ENCODE measurements at places on chromosomes 2 and 18.

GRCh38 chr18:33606621-33607020 lies 28.6 kb downstream of the ASXL3 start:
- no peak for DNase-seq

DNA sequence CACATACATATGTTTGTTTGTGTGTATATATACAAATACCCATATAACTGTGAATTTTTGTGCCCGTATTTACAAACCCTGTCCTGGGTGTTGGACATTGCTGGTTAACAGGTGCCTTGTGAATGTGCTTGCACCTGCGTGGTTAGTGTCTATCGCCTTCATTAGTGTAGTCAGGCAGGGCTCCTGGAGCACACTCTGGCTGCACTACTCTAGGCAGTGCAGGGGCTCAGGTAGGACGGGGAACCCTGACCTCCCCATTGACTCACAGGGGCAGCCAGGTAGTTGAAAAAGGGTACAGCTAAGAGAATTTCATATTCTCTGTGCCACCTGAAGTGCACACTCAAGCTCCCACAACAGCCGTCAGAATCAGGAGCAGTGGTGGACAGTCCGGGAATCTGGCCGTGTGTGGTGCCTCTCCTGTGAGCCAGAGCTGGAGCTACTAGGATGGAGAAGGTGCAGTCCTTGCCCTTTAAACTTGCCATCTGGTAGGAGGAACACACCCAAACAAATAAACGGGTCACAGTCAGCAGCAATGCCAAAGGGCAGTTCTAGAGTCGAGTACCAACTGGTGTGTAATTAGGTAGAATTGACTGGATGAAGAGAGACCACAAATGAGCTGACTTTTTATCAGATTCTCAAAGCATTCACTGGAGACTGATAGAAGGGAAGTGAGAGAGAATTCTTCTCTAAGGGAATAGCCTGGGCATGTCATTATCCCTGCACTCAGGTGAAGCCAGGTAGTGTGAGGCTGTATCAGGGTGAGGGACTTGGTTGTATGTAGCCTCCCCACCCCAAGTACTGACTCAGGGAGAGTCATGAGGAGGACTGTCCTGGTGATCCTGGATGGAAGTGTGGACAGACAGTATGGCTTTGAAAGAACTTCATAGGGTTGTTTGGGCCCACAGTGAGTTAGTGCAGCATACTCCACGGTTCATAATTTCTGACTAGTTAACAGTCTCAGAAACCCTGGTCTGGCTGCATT lies 44.1 kb downstream of the FARP2 start:
- no peak for DNase-seq

- no peak for DNase-seq
Observed at GRCh38 chr18:45771587-45772480, 47.9 kb downstream of the SLC14A1 start.

DNA sequence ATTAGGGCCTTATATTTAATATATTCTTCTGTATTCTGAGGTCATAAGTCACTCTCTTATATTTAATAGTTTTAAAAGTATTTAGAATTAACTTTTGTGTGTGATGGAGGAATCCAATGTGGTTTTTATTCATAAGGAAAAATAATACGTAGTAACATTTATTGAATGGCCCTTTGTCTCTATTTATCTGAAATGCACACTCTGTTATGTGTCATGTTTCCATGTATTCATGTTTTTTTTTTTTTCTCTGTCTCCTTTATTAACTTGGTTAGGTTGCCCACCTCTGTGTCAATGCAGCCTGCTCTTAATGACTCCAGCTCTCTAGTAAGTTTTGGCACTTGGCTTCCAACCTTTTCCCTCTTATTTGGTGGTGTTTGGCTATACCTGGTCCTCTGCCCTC lies 33.8 kb downstream of the RNF144A start:
- no peak for DNase-seq

GRCh38 chr2:53715568-53715967 lies 52.0 kb upstream of the CHAC2 start:
- no peak for DNase-seq

DNA sequence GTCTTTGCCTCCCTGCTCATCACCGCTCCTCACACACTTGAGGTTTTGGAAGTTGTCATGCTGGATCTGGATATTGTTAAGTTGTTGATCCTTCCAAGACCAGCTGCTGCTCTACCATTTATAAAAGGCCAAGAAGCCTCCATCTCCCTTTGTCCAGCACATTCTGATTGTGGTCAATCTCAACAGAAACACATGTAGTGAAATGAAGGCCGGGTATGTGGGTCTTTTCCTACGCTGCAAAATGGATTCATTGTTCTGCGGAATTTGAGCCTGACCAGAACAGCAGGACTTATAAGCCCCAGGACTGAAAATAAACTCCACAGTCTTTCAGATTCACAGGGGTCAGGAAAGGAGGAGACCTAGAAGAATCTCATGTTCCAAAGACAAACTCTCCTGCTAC lies 238.4 kb downstream of the CMPK2 start:
- DNase-seq: no peak

DNA sequence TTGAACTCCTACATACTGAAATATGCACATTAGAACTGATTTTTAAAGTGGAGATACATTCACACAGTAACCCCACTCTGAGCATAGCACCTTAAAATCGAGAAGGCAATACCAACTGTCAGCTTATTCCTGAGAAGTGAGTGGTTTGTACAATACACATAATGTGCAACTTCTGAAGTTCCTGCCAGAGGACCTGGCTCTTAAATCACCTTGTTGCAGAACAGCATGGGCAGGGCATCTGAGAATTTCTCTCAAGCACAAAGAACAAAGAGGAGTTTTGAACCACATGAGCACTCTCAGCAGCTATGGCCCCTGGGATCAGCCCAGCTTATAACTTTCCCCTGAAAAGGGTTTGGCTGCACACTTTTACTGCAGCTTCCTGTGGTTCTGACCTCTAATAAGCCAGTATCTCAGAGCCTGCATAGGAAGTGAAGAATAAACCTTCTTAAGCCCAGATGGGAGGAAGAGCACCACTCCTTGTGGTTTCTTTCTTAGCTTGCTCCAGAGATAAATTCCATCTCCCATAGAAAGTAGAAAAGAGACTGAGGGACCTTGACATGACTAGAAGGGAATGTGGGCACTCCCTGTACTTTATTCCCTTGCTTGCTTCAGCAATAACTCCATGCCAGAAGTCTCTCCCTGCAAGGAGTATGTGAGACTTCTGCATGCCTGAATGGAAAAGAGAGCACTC lies 862.3 kb downstream of the SUCLG1 start:
- DNase-seq: no peak

GRCh38 chr2:200308546-200309295 lies 2.2 kb downstream of the SPATS2L start:
- DNase-seq: no peak

GRCh38 chr18:22930089-22930713 lies 2.9 kb upstream of the RBBP8 start:
- peak; percentile 62 for DNase-seq

DNA sequence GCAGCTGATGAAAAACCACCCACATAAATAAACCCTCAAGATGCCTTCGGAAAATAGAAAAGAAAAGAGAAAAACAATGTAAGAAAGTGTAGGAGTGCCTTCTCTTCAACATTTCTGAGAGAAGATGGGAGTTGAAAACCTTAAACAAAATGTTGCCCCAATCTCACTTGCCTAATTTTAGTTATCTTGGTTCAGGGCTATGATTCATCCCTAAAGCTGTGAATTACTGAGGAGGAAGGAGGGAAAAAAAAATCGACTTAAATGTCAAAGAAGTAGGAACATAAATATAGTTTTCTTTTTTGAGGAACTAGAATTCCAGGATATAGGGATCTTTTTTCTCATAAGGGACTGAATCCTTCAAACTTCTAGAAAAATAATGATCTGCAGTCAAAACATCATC lies 360.3 kb downstream of the TGIF1 start:
- no peak for DNase-seq

DNA sequence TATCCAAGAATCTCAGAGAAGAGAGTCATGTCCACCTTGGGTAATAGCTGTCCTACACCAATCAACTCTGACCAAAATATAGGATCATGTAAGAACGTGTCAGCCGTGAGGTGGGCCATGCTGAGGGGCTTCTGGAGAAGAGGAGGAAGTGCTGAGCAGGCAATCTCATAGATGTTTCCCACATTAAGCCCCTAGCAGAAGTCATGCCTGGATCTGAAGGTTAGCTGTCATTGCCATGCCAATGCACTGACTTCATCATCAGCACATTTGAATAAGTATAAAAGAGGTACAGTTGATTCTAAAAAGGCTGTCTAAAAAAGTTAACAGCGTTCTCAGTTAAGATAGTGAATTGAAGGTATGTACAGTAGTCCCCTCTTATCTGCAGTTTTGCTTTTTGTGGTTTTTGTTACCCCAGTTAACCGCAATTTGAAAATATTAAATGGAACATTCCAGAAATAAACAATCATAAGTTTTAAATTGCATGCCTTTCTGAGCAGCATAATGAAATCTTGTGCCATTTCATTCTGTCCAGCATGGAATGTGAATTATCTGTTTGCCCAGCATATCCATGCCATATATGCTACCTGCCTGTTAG lies 67.2 kb upstream of the TMEM17 start:
- DNase-seq: no peak

DNA sequence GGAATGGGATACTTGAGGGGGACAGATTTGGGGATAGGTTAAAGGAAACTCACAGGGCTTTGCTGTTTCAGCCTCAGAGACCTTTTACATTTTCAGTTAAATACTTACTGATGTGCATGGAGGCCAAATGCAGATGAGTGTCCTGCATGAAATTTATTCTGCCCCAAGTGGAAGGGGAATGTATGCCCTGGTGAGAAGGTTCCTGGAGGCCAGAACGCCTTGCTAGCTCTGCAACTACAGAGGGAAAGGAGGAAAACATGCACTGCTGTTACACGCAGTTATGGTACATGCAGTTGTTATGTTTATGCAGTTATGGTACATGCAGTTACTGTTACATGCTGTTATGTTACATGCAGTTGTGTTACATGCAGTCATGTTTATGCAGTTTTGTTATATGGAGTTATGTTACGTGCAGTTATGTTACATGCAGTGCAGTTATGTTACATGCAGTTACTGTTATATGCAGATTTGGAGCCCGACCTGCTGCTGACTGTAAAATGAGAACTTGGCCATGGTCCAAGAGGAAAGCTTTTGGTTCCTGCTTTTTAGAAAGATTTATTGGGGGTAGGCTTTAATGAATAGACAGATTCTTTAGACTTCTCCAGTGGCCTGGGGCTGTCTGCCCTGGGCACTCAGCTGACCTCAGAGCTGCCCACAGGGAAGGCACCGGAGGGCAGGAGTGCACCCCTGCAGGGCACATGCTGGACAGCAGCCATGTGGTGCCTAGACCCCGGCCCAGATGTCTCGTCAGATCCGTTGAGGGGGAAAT lies 84.1 kb downstream of the LDLRAD4 start:
- DNase-seq: no peak

GRCh38 chr2:61328707-61329251 lies 142.1 kb downstream of the USP34 start:
- DNase-seq: no peak

- DNase-seq: no peak
Observed at GRCh38 chr18:36217348-36217747, 30.1 kb downstream of the MOCOS start.

DNA sequence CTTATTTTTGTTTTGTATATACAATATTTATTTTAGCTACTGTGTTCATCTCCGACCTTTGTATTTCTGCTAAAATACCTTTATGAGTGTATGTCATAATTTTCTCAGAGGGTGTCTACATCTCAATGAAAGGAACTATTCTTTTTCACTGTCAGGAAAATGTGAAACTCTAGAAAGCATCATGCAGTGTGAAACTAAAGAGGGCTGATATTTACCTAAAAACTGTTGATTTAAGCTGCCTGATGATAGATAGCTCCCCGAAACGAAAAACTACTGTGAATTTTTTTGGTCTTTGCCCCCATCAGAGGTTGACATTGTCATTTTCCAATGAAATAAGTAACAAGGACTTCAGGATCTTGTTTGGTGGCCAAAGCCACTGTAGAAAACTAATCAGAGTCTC lies 38.8 kb downstream of the TMEM178A start:
- DNase-seq: no peak

DNA sequence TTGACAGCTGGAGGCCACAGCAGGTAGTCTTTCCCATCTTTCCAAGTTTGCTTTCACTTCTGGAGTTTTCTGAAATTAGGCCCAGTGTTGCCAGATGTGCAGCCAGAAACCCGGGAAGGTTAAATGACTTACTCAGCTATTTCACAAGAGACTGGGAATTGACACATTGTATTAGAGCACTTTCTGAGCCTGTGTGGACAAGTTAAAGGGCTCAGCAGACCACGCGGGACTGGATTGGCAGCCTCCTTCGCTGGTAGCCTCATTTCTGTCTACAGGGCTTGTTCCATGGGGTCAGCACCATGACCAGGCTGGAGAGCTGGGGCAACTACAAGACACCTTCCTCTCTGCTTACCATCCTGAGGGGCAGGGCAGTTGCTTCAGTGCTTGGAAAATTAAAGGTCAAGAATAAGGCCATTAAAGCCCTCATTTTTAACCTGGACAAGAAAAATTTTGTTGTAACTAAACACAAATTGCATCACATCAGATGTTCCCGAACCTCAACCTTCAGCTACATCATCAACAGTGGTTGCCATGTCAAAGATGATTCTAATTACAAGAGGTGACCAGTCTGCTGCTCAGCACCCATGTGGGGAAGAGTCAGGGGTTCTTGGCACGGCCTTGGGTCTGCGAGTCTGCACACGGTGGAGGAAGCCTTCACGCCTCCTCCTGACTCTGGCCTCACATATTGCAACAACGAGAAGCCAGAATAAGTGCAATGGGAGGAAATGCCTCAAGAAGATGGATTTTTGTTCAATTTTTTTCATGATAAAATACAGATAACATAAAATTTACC lies 279.5 kb upstream of the RAB6C start:
- no peak for DNase-seq

- no peak for DNase-seq
Observed at GRCh38 chr18:48162956-48163737, 232.7 kb upstream of the SMAD2 start.

GRCh38 chr2:47327295-47327694 lies 75.7 kb upstream of the MSH2 start:
- no peak for DNase-seq

- no peak for DNase-seq
Observed at GRCh38 chr2:165149439-165149838, 54.4 kb downstream of the SCN3A start.

GRCh38 chr18:58443671-58444070 lies 185.2 kb downstream of the ALPK2 start:
- no peak for DNase-seq

DNA sequence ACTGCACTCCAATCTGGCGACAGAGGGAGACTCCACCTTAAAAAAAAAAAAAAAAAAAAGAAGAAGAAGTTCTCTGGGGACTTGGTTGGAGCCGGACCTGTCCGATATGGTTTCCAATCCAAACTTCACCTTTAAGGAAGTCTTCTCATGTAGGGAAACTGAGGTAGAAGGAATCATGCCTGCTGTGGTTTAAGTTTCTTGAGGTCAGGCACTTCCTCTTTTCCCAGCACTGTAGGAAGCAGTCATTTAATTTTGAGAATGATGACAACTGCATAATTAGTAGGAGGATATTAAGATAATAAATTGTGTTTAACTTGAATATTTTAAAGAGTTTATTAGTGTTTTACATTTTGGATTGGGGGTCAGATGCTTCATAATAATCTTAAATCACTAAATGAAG lies 62.9 kb downstream of the KCNE4 start:
- no peak for DNase-seq

- no peak for DNase-seq
Observed at GRCh38 chr2:241007111-241007510, 8.7 kb downstream of the SNED1 start.
